Spleen (tissue), 13 donors: ENCODE measurements at places on chromosomes 2 and 18. TPM values are rescaled to one million over a fixed set of nuclear protein-coding genes. Genes with fewer than 3 reads are reported as not detected.

DNA sequence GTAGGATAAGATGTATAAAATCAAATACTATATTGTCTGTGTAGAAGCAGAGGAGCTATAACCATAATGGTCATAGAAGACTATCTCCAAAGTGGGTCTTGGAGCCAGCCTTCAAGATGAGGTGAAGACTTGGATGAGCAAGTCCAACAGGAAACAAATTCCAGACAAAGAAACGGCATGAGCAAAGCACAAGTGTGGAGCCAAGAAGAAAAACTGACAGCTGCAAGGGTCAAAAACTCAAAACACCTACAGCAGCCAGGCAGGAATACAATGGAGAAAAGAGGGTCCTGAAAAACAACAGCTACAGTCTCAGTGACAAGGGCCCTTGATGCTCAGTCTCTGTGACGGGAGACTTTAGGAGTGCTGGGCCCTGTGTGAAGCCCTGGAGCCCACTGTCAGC lies 102.4 kb downstream of the STK39 start:
- no peaks in the 10 kb centered on the region for H3K27me3 ChIP-seq
- DNase-seq, result no peak
- H3K4me3 ChIP-seq, result no peak overlapping the region
- peaks cover 2% of the 10 kb centered on the region for H3K36me3 ChIP-seq
- H3K27ac ChIP-seq, result no peak overlapping the region

DNA sequence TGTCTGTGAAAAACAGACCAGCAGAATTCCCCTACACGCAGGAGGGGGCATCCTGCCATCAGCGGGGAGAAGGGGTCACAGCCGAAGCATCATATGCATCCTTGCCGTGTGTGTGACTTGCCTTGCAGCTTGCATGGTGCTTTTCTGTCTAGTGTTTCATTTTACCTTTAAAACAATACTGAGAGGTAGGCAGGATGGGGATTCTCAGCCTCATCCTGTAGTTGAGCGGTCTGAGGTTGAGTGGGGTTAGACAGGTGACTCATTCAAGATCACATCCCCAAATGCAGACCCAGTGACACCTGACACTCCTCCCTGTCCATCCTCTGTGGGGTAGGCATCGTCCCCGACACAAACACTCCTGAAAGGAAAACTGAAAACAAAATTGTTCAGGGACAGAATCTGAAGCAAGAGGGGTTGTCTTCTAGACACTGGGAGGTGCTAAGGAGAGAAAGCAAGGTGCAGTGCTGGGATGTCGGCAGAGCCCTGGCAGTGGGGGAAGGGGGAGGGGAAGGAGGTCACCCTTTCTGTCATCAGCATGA lies 7.9 kb downstream of the ARL4C start:
- peak overlapping the region; percentile 89 for H3K27ac ChIP-seq
- H3K4me1 ChIP-seq, result peaks cover 100% of the 10 kb centered on the region
- peak; percentile 77 for DNase-seq

- no peaks in the 10 kb centered on the region for H3K36me3 ChIP-seq
- DNase-seq, result peak; percentile 78
- H3K4me1 ChIP-seq, result no peaks in the 10 kb centered on the region
- peak overlapping the region; percentile 60 for H3K27ac ChIP-seq
- H3K27me3 ChIP-seq, result no peaks in the 10 kb centered on the region
- H3K4me3 ChIP-seq, result no peak overlapping the region
Observed at GRCh38 chr2:3313781-3314375, 63.7 kb downstream of the EIPR1 start.

GRCh38 chr18:2536493-2536892 lies 34.8 kb downstream of the METTL4 start:
- no peak overlapping the region for H3K27ac ChIP-seq
- no peak overlapping the region for H3K4me3 ChIP-seq
- peaks cover 10% of the 10 kb centered on the region for H3K4me1 ChIP-seq
- no peaks in the 10 kb centered on the region for H3K36me3 ChIP-seq

- H3K27ac ChIP-seq, result peak overlapping the region; percentile 3
- H3K4me3 ChIP-seq, result no peak overlapping the region
- no peak for DNase-seq
- H3K4me1 ChIP-seq, result peaks cover 1% of the 10 kb centered on the region
- no peaks in the 10 kb centered on the region for H3K27me3 ChIP-seq
Observed at GRCh38 chr2:150480241-150480640, 7.2 kb downstream of the RND3 start.

DNA sequence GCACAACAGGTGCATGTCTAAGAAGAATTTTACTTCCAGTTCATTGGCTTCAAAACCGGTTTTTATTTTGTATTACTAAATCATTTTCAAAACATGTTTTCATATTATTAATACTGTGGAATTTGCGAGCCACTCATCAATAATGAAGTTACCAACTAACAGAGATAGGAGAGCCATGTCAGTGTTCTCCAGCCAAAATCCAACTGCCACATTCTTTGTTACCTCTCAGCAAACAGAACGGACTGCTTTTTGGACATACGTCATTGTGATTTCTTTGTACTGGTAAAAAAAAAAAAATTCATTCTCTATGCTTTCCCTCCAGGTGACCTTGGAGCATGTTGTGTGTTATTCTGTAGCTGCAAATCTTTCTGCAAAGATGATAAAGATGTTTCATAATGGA lies 414.2 kb upstream of the MMADHC start:
- H3K36me3 ChIP-seq, result no peaks in the 10 kb centered on the region
- no peak overlapping the region for H3K27ac ChIP-seq
- H3K4me3 ChIP-seq, result no peak overlapping the region
- DNase-seq, result no peak
- H3K27me3 ChIP-seq, result no peaks in the 10 kb centered on the region

DNA sequence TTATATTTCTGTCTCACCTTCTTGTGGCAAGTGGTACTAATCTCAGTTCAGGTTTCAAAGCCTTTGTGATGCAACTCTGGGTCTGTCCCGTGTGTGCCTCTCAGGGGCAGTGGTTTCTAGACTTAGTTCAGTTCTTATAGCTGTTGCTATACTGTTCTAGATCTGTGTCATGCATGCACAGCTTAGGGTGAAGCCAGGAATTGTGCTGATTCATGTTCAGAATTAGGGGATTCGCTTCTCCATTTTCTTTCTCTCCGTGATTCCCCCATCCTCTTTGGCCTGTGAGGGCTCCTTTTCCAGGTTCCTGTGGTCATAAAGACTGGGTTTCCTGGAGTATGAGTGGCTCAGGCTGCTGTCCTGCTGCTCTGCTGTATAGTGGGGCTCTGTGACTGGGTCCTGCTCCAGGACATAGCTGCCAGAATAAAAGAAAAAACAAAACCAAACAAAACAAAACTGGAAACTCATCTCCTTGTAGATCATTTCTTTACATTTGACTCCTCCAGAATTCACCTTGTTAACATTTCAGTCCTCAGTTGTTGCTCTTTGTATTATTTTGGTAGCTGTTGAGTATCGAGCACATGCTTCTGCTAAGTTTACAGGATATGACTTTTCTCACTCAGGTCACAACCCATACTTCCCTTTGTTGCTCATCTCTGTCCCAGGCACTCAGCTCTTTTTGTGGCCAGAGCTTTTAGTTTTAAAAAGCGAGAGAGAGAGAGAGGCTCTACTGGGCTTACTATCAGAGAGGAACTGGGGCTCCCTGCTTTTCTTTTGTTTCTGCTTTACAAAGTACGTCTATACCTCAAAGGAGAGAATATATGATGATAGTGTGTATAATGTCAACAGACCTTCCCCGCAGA lies 34.2 kb downstream of the CERS6 start:
- no peak for DNase-seq
- no peak overlapping the region for H3K4me3 ChIP-seq
- peak overlapping the region; percentile 80 for H3K27ac ChIP-seq
- H3K4me1 ChIP-seq, result peaks cover 28% of the 10 kb centered on the region
- no peaks in the 10 kb centered on the region for H3K27me3 ChIP-seq

DNA sequence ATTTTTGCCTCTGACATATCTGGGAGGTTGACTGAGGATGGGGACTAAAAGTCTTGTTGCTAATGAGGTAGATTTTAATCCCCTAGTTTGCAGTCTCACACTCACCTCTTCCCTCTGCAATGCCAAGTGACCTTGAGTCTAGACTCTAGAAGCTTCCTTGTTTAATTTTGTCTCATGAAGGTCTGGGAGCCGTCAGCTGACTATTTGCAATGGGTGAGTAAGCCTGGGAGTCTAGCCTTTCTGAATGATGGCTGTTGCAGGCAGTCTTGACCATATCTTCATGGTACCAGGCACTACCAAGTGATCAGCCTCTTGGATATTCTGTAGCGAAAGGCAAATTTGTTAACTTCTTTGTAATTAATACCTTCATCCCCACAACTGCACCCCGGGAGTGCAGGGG lies 61.2 kb downstream of the ARHGAP15 start:
- H3K36me3 ChIP-seq, result peaks cover 23% of the 10 kb centered on the region
- H3K27me3 ChIP-seq, result no peaks in the 10 kb centered on the region
- H3K4me3 ChIP-seq, result no peak overlapping the region

Gene DYNAP
- total RNA-seq, result 2.6 TPM

Gene NFATC1
- total RNA-seq, result 38.6 TPM
